ENCODE measurements at places on chromosomes 13 and 19.

DNA sequence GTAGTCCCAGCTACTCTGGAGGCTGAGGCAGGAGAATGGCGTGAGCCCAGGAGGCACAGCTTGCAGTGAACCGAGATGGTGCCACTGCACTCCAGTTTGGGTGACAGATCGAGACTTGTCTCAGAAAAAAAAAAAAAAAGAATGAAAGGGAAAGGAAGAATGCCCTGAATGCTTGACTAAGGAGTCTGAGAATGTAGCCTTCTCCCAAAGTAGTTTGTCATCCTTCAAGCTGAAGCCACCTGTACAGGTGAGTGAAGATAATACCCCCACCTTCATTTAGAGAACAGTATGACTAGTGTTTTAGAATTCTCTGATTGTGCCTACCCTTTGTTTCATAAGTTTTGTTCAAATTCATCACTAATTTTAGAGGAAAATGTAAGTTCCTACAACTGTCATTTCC, 5.9 kb downstream of the RCBTB1 start:
- DNase-seq: no peak

DNA sequence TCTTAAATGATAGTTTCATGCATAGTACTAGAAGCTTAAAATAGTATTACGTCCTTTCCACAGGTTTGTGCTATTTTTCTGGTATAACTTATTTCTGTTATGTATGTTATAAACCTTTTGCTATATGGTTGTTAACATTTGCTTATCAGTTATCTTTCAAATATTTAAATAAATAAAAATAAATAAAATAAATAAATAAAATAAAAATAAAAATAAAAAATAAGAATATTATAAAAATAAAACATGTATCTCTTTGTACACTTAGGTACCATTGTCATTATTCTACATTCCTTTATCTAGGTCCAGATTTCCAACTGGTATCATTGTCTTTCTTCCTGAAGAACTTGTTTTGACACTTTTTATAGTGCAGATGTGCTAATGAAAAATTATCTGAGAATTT, 1310.4 kb upstream of the SLC10A2 start:
- DNase-seq: no peak

DNA sequence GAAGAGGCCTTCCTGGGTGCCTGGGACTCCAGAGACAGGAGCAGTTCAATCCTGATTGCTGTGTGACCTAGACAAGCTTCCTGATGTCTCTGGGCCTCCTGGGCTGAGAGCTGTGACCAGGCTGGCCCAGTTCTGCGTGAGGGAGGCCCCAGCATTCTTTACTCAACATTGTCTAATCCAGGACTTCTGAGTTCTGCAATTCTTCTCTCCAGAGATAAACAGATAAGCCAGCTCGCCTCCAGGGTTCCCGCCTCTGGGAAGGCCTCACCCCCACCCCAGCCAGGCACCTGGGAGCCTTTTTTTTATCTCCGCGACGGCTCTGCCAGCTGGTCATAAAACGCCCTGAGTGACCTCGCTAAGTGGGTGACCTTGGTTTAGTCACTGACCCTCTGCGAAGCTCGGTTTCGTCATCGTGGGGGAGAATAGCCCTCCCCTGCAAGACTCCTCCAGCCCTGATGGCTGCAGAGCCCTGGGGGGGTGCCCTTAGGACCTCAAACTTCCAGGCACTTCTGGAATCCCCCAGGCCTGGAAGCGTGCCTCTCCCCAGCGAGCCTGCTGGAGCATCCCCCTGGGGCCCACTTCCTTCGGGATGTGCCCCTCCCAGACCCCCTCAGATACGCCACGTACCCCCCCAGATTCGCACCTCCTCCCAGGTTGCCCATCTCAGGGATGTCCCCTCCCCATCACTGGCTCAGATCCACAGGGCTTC, 1.9 kb downstream of the SULT2B1 start:
- DNase-seq: no peak

GRCh38 chr19:55131421-55131820, 14.0 kb upstream of the PPP1R12C start:
- DNase-seq: no peak

DNA sequence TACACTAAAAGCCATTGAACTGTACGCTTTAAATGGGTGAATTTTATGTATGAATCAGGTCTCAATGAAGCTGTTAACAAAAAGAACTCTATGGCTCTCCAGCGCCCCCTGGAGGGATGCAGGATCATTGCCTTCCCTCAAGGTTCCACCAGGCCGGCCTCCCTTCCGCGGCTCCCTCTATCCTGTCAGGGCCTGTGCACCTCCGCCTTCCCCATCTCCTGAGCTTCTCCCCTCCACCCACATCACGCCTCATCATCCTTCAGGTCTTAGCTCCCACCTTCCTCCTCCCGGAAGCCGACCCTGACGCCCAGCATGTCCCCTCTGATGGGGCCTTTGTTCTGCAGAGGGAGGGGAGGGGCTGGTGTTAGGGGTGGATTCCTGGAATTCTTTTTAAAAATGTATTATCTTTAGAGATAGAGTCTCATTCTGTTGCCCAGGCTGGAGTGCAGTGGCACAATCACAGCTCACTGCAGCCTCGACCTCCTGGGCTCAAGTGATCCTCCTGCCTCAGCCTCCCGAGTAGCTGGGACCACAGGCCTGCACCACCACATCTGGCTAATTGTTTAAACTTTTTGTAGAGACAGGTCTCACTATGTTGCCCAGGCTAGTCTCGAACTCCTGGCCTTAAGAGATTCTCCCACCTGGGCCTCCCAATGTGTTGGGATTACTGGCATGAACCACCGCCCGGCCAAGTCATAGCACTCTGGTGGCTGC, 27.7 kb downstream of the MEIS3 start:
- no peak for DNase-seq

GRCh38 chr13:33388286-33388998, 102.9 kb upstream of the STARD13 start:
- no peak for DNase-seq
